Fibroblast of villous mesenchyme (primary cell): ENCODE measurements at places on chromosomes 7 and 10. TPM values are rescaled to one million over a fixed set of nuclear protein-coding genes. Genes with fewer than 3 reads are reported as not detected.

ACSM6 gene
- not detected in 2 replicates for total RNA-seq

RBM20 gene
- total RNA-seq = under 0.01 and 0.32 TPM in 2 replicates

FAM25G gene
- not detected in 2 replicates for total RNA-seq

- DNase-seq = peak; percentile 74
These were observed 15.5 kb downstream of the CYTH3 start for GRCh38 chr7:6256677-6257535.

DNA sequence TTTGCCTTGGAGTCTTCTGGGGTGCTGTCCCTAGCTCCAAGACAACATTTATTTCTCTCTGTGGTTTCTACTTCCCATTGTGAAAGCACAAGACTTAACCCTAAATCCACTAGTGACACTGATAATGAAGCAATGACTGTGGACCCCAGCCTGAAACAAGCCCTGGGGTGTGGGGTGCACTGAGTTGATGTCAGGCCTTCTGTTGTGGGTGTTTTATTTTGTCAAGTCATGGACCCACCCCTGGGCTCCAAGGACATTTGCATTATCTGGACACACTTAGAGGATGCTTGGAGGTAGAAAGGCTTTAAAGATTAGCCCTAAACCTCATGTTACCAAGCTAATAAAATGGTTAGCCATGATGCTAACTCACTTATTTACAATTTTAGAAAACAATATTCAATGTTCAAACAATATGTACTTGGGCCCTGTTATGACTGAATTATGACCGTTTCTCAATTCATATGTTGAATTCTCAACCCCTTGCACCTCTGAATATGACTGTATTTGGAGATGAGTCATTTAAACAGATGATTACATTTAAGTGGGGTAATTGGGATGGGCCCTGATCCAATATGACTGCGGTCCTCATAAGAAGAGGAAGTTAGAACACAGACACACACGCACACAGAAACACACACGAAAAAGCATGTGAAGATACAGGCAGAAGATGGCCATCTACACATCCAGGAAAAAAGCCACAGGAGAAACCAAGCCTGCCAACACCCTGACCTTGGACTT lies 137.2 kb upstream of the IGFBP3 start:
- no peak for DNase-seq

GRCh38 chr7:101465576-101466196 lies 103.0 kb downstream of the COL26A1 start:
- no peak for DNase-seq
